ENCODE measurements at places on chromosomes 11 and 22.

DNA sequence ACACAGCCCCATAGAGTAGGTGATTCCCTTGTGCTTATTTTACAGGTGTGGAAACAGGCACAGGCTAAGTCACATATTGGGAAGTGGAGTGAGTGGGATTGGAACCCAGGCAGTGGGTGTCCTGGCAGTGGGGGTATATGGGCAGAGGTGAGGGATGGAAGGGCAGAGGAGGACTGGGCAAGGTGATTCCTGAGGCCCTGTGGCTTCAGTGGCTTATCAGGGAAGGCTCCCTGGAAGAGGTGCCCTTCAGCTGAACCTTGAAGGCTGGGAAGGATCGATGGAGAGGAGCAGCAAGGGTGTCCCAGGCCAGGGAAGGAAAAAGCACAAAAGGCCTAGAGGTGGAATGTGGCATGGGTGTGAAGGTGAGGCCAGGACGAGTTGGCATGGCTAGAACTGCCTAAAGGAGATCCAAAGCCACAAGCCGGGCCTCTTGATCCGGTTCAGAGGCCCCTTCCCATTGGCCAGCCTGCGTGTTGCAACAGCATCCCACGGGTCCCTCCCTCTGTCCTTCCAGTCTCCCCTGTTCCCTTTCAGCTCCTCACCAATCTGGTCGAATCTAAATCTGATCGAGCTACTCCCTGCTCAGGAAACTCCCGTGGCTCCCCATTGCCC, 41.7 kb downstream of the MCM5 start:
- no peak for DNase-seq

- peak; percentile 83 for DNase-seq
These were observed at the start of gene BSX for GRCh38 chr11:122981388-122982264. BSX (minus strand) TSS chr11:122981834; CDS start chr11:122981671, 163 bp downstream.

DNA sequence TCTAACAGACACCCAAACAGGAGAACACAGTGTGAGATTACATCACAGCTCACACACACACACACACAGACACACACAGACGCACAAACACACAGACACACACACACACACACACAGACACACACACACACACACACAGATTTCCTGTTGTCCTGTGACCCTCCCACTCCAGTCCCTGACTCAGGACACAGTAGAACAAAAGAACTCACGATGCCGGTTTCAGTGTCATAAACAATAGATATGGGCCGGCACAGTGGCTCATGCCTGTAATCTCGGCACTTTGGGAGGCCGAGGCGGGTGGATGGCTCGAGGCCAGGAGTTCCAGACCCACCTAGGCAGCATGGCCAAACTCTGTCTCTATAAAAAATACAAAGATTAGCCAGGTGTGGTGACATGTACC, 13.8 kb upstream of the KAT5 start:
- no peak for DNase-seq

DNA sequence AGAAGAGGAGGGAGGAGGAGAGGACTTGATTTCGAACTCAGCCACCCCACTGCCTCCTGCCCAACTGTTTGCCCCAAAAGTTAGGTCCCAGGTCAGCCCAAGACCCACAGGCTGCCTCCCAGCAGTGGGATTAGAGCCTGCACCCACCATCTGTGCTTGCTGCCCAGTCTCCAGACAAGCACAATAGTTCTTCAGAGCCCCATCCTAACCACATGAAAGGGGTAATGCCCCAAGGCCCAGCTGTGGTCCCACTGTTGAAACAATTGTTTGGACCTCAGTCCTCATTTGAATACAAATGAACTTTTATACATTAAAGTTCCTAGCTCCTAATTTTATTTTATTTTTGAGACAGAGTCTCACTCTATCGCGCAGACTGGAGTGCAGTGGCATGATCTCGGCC, 5.4 kb upstream of the VPS51 start:
- DNase-seq: no peak

DNA sequence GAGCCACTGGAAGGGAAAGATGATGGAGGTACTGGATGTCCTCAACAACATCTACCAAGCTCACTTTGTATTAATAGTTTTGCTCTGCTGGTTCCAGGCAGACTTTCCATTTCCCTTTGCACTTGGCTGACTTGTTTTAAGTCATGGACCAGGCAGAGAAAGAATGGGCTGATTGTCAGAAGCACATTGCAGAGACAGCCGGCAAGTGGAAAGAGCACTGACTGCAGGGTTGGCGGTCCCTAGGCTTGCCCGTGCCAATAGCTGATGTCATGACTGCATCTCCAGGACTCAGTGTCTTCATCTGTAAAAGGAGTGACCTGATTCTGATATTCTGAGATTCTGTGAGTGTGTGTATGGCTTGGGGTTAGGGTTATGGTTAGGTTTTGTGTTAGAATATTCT, 20.9 kb upstream of the NNMT start:
- DNase-seq: no peak

- no peak for DNase-seq
These were observed 13.8 kb downstream of the SMARCB1 start for GRCh38 chr22:23800297-23801237.

DNA sequence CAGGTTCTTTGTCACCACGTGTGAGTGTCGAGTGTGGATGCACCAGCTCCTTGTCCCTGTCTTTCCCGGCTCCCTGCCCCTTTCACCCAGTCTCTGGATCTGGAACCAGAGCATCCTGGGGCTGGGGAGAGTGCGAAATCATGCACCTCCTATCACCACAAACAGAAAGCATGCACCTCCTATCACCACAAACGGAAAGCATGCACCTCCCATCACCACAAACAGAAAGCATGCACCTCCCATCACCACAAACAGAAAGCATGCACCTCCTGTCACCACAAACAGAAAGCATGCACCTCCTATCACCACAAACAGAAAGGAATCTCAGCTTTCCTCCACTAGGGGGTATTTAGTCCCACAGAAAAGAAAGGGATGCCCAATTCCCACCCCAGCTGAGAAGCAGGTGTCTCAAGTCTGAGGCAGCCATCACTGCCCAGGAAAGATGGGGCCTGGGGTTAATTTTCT, 5.9 kb upstream of the GLB1L3 start:
- no peak for DNase-seq

DNA sequence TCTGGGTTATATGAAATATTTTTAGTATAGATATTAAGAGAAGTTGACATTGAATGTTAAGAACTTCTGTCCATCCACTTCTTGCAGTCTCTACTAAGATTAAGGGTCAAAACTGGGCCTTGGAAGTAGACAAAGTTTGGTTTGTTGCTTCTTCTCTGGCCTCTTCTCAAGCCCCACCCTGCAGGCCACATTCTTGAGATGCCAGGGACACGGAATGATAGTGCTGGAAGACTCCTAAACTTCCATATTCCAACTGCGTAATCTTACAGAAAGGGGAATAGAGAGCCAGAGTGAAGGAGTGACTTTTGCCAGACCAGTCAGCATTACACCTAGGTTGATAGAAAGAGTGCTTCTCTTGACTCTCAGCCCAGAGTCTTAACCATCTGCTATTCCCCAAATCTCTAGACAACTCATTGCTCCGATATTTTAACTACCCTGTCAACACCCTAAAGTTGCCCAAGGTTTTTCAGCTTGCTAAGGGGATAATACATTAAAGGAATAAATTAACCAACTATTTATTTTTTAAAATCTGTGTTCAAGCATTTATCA, 136.4 kb upstream of the SYN3 start:
- DNase-seq: no peak

- no peak for DNase-seq
These were observed 3.8 kb upstream of the CYB5R2 start for GRCh38 chr11:7677071-7677470.

DNA sequence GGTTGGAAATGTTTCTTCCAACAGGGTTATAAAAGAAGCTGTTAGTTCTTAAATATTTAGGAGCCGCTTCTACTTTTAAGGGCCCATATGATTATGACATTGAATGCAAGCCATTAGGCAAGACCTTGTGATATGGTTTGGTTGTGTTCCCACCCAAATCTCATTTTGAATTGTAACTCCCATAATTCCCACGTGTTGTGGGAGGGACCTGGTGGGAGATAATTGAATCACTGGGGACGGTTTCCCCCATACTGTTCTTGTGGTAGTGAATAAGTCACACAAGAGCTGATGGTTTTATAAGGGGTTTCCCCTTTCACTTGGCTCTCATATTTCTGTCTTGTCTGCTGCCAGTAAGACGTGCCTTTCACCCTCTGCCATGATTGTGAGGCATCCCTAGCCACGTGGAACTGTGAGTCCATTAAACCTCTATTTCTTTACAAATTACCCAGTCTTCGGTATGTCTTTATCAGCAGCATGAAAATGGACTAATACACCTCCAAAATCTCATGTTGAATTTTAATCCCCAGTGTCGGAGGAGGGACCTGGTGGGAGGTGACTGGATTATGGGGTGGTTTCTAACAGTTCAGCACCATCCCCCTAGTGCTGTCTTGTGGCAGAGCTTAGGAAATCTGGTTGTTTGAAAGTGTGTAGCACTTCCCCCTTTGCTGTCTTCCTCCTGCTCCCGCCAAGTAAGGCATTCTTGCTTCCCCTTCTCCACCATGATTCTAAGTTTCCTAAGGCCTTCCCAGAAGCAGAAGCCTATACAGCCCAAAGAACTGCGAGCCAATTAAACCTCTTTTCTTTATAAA, 4.3 kb downstream of the CD59 start:
- no peak for DNase-seq

DNA sequence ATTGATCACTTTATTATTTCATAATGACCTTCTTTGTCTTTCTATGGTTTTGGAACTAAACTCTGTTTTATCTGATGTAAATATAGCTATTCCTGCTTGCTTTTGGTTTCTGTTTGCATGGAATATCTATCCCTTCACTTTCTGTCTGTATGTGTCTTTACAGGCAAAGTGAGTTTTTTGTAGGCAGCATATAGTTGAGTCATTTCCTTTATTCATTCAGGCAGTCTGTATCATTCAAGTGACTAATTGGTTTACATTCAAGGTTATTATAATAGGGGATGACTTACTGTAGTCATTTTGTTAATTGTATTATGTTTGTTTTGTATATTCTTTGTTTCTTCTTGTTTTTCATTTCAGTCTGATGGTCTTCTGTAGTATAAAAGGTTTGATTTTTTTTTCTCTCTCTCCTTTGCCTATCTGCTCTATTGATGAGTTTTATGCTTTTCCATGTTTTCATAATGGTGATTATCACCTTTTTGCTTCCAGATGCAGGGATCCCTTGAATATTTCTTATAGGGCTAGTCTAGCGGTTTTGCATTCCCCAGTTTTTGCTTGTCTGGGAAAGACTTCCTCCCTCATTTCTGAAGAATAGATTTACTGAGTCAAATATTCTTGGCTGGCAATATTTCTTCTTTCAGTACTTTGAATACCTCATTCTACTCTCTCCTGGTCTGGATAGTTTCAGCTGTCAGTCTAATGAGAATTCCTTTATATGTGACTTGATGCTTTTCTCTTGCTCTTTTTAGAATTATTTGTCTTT, 50.4 kb downstream of the GDPD4 start:
- DNase-seq: no peak

GRCh38 chr11:17719938-17720795, 796 bp downstream of the MYOD1 start:
- DNase-seq: no peak

GRCh38 chr11:44509296-44509695, 56.2 kb upstream of the CD82 start:
- DNase-seq: no peak

DNA sequence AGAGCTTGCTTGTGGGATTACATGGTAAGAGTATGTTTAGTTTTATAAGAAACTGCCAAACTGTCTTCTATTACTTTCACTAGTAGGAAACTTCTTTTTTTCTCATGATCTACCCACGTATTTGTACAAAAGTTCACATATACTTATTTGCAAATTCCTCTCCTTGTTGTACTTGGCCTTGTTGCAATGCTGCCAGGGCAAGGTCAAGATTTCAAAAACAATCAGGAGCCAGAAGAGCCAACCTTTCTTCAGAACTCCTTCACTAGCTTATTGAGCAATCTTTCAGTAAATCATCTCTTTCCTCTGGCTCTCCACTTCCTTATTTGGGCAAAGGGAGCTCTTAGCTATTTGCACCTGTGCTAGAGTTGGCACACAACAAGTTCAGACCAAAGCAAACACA, 9.7 kb downstream of the SRSF8 start:
- no peak for DNase-seq

DNA sequence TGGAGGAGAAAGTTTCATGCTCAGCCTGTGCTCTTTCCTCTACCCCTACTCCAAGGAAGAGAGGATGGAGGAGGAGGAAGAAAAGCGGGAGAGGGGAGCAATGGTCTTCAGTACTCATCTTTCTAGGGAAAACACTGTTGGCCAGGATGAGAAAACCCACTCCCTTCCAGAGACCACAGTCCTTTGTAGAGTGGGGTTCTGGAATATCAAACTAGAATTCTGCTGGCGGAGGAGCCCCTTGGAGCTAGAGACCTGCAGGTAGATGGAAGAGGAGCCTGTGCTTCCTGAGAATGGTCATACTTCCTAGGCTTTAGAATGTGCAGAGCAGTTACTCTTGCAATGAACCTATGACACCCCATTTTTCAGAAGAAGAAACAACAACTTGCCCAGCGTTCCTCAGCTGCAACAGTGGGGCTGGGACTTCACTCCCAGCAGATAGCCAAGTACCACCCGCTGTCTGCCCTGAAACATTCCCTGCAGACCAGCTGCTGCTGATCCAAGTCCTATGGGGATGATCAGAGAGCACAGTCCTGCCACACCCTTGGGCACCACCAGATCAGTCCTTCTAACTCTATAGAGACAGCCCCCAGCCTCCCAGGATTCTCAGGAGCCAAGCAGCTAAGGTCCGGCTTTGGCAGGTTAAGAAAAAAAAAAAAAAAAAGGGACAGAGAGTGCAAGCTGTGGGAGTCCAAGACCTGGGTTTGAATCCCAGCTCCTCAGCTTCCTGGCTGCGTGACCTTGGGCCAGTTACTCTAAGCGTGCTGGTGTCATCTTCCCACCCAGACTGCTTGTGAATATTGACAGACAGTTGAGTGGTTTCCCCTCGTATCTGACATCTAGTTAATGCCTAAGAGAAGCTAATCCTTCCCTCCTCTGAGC, 664 bp downstream of the PTGDR2 start:
- DNase-seq: no peak

DNA sequence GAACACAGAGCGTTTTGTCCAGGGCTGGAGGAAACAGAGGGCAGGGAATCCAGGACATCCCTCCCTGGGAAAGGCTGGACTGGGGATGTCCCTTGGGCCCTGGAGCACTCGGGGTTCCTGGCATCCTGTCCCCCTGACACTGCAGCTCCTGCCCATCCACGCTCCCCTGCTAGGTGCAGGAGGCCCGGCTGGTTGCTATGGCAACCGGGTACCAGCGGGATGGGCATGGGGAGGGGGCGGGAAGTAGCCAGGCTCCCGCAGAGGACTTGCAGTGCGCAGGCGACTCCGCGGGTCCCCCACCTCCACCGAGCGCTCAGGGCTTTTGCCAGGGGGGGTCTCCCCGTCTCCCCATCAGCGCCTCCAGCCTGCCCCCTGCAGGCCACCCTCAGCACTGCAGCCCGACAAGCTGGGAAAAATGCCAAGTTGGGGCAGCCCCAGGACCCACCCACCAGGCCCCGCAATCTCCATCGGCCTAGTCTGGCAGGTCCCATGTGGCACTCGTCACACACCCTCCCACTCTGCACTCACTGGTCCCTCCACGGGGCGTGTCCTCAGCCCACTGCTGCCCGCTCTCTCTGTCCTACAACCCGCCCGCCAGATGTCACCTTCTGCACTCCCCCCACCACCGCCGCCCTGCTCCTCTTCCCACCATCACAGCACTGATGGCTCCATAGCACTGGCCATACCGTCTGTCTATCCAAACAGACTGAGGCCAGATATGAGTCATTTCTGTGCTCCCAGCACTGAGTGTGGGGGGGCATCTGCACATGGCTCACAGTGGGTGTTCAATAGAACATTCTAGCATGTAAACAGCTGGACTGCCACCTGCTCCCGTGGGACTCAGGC, 31.5 kb downstream of the KIAA0930 start:
- DNase-seq: peak; percentile 38

Measured in left hindlimb (tissue), 1 donor.